ENCODE measurements at places on chromosomes 5 and 9.

- DNase-seq, result no peak
Observed at GRCh38 chr9:96508227-96508940, 58.4 kb downstream of the HABP4 start.

- no peak for DNase-seq
Observed at GRCh38 chr5:12322042-12322441, 417.8 kb upstream of the CTNND2 start.

- DNase-seq, result no peak
Observed at GRCh38 chr9:34170237-34170991, 8.4 kb upstream of the UBAP1 start.

- no peak for DNase-seq
Observed at GRCh38 chr9:136949239-136949816, 2.7 kb upstream of the LCN12 start.

DNA sequence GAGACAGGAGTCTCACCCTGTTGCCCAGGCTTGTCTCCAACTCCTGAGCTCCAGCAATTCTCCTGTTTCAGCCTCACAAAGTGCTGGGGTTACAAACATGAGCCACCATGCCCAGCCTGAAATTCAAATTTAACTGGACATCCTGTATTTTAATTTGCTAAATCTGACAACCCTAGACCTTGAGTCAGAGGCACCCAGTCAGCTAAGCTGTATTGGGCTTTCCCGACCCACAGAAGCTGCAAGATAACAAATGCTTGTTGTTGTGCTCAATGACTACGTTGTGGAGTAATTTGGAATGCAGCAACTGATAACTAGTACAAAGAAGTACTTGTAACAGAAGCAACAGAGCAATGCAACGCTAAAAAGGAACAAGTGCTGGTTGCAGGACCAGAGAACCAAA, 533.1 kb downstream of the NTRK2 start:
- no peak for DNase-seq

- no peak for DNase-seq
Observed at GRCh38 chr5:140383300-140383699, 18.3 kb upstream of the ANKHD1 start.

- no peak for DNase-seq
Observed at GRCh38 chr9:36992501-36993316, 41.4 kb downstream of the PAX5 start.

DNA sequence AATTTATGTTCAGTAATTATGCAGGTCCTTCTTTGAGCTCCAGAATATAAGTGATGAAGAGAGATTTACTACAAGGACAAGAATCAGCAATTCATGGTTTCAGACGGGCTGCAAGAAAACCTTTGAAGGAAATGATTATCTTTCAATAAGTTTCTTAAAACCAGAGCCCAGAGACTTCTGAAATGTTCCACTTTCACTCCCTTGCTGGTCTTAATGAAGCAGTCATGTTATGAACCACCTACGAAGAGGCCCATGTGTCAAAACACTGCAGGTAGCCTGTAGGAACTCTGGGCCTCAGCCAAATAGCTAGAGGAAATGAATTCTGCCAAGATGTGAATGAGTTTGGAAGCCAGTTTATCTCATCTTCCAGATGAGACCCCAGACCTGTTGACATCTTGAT, 505.9 kb upstream of the MEF2C start:
- DNase-seq, result no peak

DNA sequence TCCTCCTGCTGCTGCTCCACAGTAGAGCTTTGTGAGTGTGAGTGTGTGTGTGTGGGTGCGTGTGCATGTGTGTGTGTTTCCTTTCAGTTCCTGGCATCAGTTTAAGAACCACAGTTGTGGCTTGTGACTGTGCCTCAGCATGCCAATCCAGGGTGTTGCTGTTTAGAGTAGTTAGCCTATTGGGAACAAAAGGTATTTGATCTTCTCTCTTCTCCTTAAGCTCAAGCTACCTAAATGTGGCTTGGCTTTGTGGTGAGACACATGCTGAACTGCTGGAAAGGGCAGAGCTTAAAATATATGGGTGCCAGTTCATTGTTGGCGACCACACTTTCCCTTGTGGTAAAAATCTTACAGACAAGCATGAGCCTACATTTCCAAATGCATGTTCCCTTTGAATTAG, 116.6 kb upstream of the BNC2 start:
- no peak for DNase-seq

DNA sequence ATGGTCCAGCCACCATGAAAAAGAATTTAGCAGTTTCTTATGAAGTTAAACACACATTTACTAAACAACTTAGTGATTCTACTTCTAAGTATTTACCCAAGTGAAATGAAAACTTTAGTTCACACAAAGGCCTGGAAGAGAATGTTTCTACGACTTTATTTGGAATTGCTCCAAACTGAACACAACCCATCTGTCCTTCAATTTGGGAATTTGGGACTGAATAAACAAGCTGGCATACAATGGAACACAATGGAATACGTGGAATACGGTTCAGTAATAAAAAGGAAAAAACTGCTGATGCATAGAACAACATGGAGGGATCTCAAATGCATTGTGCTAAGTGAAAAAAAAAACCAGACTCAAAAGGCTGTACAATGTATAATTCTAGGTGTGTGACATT, 44.6 kb upstream of the BASP1 start:
- DNase-seq, result no peak

DNA sequence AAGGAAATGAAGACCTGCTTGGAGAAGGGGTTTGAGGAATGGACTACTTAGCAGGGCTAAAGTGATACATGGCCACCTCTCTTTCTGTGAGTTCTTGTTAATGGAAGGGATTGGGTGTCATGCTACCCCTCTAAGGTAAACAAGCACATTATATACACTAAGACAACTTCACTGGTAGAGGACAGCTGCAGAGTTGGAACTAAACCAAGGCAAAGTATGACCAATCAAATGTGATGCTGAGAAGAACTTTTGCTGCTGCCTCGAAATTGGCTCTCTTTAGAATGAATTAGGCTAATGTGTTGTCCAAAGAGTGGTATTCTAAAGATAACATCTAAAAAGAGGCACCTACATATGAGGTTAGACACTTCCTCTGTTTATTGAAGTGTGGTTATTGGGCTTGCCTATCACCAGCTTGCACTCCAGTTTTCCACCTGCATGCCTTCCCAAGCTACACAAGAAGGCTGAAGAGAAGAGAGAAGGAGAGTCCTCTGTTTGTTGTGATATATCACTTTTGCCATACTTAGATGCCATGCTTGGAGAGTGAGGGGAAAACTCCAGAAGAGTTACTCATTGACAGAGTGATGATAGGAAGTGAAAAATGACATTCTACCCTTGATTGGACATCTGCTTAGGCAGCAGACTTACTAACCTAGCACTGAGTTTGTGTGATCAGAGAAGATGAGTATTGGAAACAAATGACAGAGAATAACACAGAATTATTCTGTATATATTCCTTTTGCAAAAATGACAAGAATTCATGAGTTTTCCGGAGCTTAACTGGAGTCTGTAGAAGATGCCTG, 536.1 kb downstream of the ZNF608 start:
- no peak for DNase-seq

DNA sequence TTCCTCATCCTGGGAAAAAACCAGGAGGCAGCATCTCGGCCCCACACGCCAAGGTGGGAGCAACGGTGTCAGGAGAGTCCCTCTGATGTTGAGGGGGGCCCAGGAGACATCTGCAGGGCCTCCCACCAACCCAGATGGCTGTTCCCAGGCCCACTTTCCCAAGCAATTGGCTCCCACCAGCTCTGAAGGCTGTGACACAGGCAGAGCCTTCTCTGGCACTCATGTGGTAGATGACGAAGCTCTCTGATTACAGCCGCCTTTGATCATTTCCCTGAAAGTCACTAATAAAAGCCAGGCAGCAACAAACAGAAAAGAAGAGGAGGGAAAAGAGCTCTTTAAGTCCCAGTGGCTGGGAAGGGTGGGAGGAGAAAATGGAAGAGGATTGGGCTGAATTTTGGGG, 226.5 kb downstream of the CDK5RAP2 start:
- no peak for DNase-seq

GRCh38 chr9:131668439-131669268, 71.2 kb downstream of the RAPGEF1 start:
- DNase-seq, result peak; percentile 41

GRCh38 chr5:153456993-153457392, 33.5 kb upstream of the GRIA1 start:
- DNase-seq, result no peak

GRCh38 chr5:95870105-95870672, 47.7 kb upstream of the GLRX start:
- no peak for DNase-seq

- no peak for DNase-seq
Observed at GRCh38 chr9:88477300-88477751, 57.7 kb upstream of the NXNL2 start.

GRCh38 chr5:40052808-40053207, 626.9 kb upstream of the PTGER4 start:
- no peak for DNase-seq

GRCh38 chr5:13529300-13529699, 415.2 kb downstream of the DNAH5 start:
- no peak for DNase-seq

Data from stimulated activated CD8-positive, alpha-beta memory T cell treated with anti-CD3 and anti-CD28 coated beads, Interleukin-2, amount 100 ng/mL, for 1 hour (primary cell).